ENCODE measurements at places on chromosomes 6 and 20.

DNA sequence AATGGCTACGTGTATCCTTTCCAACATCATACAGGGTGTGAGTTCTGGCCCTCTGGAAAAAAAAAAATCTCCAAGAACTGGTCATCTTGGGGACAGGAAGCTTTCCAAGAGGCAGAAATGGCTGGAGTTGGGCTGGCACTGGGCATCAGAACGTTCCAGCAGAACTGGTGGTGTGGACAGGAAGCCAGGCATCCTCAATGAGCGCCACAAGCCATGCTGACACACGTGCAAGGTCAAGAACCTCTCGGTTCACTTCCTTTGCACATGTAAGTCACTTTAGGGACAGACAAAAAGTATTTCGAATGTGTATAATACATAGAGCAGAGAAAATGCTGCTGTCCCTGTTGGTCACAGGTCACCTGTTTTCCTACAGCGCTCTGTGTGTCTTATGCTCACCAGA is 27.4 kb upstream of the RIN2 start:
- DNase-seq = no peak

- no peak for DNase-seq
Measured at GRCh38 chr6:20564777-20565176, 30.5 kb downstream of the CDKAL1 start.

GRCh38 chr6:156760377-156760776 is 16.8 kb upstream of the ARID1B start:
- DNase-seq = peak; percentile 47

GRCh38 chr20:3586093-3586492 is 77.1 kb downstream of the GFRA4 start:
- DNase-seq = no peak

DNA sequence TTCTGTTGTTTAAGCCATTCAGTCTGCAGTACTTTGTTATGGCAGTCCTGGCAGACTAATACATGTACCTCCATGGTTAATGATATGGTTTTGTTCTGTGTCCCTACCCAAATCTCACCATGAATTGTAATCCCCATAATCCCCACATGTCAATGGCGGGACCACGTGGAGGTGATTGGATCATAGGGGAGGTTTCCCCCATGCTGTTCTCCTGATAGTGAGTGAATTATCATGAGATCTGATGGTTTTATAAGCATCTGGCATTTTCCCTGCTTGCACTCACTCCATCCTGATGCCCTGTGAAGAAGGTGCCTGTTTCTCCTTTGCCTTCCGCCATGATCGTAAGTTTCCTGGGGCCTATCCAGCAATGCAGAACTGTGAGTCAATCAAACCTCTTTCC is 57.5 kb upstream of the NT5E start:
- no peak for DNase-seq

DNA sequence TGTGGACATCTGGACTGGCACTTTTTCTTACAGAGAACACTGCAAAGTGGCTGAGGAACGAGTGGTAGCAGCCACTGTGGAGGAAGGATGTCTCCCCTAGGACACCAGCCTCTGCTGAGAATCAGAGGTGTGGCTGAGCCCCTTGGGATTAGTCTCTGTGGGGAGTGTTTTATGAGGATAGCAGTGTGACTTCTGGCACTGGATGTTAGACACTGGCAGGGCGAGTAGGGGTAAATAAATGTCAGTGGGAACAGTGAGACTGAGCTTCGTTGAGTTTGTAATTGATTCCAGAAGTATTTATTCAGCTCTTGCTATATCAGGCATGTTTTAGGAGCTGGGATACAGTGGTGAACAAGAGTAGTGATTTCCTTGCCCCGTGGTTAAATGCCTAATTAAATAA is 124.0 kb downstream of the JARID2 start:
- DNase-seq = no peak

DNA sequence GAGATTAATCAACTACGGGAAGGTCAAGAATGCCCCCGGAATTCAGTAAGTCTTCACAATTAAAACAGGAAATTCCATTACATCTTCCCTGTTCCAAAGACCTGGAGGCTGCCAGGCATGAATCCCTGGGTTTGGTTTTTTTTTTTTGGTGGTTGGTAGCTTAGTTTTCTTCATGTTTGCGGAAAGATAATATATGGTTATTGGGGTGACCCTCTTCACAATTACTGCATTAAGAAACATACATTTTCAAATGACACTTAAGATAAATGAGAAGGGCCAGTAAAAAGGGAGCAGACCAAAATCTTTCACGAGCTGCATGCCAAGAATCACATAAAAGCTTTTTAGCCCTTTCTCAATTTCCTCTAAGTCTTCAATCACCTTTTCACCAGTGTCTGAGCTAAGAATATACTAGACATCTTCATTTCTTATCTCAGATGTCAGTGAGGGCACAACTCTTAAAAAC is 64.0 kb downstream of the KIF13A start:
- DNase-seq = no peak

GRCh38 chr6:134609716-134610261 is 291.9 kb upstream of the SGK1 start:
- no peak for DNase-seq

DNA sequence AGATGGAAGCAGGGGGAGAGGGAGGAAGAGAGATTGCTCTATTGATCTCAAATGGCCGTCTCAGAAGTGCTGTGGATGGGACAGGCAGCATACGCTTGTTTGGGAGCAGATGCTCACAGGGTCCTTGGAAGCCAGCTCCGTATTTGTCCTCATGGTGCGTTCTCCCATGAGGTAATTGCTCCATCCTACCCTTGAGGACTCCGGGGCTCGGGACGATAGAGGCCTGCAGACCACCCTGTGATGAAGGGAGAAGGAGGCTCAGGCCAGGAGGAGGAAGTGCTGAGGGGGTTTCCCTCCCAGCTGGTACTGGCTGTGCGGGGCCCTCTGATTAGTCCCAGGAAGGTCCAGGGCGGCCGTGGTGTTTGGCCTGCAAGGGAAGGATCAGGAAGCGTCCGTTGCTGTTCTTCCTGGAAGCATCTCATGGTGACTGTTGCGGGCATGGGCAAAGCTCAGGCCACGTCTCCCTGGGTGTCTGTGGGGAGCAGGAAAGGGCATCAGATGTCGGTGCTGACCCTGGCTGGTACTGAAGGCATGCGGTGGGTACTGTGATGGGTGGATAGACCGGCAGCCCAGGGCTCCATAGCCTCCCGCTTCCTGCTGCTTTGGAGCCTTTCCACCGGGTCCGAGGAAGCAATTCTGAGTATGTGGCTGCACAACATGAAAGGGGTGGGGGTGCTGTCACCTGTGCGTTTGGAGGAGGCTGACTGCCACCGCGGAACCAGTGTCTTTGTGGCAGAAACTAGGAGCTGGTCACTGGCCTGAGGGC is 158.3 kb downstream of the SYCP2 start:
- DNase-seq = no peak

DNA sequence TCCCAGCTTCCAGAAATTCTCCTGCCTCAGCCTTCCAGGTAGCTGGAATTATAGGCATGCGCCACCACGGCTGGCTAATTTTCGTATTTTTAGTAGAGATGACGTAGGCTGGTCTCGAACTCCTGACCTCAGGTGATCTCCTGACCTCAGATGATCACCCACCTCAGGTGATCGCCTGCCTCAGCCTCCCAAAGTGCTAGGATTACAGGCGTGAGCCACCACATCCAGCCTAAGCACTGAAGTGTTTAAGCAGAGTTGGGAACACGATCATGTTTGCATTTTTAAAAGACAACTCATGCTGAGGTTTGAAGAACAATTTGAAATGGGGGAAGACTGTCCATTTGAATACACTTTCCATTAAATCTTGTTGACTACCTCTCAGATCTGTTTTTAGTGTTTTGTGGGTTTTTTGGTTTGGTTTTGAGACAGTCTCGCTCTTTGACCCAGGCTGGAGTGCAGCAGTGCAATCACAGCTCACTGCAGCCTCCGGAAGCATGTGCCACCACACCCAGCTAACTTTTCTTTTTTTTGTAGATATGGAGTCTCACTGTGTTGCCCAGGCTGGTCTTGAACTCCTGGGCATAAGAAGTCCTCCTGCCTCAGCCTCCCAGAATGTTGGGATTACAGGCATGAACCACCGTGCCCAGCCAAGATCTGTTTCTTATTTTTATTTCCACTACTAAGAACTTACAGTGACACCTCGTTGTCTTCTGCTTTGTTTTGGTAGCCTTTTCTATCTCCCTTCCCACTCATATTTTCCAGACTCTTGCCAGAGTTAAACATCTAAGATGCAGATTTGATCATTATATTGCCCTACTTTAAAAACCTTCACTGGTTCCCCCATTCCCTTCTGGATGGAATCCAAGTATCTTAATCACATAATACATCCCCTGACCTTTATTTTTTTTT is 5.5 kb downstream of the CASP8AP2 start:
- no peak for DNase-seq

DNA sequence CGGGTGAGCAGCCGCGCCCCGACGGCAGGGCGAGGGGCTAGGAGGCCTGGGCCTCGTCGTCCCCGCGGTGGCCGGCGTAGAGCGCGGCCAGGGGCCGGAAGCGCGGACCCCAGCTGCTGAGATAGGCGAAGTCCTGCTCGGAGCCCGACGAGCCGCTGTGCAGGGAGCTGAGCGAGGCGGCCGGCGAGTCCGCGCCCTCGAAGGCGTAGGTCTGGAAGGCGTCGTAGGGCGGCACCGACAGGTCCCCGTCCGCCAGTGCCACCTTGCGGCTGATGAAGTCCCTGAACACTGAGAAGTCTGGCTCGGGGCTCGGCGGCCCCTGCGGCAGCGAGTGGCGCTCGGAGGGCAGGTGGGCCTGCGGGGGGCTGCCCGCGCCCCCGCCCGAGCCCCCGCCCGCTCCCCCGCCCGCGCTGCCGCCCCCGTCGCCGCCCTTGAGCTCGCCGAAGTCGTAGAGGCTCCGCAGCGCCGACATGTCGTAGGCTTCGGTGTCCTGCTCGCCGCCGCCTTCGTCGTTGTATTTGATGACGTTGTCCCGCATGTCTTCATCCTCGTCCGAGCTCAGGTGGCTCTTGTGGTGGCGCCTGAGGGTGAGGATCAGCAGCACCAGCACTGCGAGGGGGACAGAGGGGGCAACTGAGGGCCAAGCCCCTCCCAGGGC is 56.5 kb downstream of the CD40 start:
- DNase-seq = peak; percentile 66

DNA sequence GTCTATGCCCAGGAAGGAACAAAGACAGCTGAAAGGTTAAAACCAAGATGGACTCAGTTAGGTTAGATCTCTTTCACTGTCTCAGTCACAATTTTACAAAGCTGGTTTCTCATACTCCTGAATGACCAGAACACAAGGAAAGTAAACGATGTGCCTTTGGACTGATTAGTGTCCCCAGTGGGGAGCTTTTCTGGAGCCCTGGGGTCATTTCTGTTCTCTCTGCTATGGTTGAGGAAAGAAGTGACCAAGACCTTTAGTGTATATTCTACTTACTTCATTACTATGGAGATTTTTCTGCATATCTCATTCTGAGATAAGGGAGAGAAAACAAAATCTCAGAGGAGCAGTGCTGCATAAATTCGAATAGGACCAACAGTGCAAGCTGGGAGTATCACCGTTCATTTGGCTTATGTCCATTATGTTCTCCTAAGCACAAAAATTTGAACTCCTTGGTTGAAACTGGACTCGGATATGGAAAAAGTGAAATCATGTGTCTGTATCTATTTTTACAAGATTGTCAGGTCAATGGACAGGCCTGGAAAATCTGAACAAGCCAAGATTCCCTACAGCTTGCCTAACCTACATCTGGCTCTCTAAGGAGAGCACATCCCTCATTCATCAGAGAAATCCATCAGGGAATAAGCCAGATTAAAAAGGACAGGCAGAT is 34.4 kb upstream of the ENPP1 start:
- no peak for DNase-seq

GRCh38 chr6:144999127-144999526 is 714.0 kb downstream of the UTRN start:
- DNase-seq = peak; percentile 16

DNA sequence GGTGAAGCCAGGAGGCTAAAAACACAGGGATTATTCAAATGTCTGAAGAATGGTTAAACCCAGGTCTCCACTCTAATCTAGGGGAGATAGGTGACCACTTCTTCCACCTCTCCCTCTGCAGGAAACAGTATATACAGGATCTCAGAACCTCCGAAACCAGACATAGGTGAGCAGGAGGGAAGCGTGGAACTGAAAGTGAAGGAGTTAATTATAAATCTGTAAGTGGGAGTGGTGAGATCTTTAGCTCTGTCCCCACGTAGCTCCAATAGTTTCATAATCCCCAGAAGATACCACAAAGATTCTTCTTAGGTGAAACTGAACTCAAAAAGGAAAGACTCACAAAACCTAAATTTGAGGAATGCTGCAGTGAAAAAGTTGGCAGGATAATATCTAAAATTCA is 76.8 kb downstream of the THEMIS start:
- DNase-seq = no peak

- no peak for DNase-seq
Measured at GRCh38 chr6:13655700-13656099, 40.6 kb downstream of the NOL7 start.

GRCh38 chr6:110654096-110654820 is 161.0 kb downstream of the CDK19 start:
- DNase-seq = no peak

- DNase-seq = no peak
Measured at GRCh38 chr6:37115236-37115895, 54.6 kb upstream of the PIM1 start.

DNA sequence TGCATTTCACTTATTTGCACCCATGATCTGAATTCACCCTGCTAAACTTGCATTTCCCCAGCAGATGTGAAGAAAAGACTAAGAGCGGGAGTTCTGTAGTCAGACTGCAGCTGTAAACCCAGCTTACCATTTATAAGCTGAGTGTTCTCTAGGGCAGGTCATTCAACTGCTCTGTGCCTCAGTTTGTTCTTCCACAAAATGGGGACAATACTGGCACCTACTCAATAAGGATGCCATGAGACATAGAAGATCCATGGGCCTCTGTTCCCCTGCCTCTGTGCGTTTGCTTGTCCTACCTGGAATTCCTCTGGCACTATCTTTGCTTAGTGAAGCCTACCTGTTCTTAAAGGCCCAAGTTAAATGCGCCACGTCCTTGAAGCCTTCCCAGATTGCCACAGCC is 12.2 kb upstream of the MDFI start:
- DNase-seq = no peak

GRCh38 chr6:26056583-26057350 is 30.5 kb upstream of the HFE start:
- DNase-seq = peak; percentile 62

DNA sequence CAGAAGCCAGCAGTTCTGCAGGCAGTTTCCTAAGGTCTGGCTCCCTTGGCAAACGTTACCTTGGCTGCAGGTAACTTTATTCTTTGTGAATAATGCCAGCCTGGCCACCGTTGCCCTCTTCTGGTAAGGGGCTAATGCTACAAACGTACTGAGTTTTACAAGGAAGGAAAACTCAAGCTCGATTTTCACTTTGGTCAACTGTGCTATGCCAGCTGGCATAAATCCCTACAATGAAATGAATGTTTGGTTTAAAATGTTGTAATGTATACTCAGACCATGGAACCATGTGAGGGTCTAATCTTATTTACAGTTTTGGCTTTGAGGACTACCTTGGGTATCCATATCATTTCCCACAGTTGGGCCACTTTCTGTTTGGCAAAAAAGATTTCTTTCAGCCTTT is 101.4 kb downstream of the SLX4IP start:
- peak; percentile 5 for DNase-seq

GRCh38 chr6:51633424-51633823 is 454.0 kb downstream of the PKHD1 start:
- DNase-seq = no peak
